ENCODE measurements at places on chromosomes 1 and 21.

DNA sequence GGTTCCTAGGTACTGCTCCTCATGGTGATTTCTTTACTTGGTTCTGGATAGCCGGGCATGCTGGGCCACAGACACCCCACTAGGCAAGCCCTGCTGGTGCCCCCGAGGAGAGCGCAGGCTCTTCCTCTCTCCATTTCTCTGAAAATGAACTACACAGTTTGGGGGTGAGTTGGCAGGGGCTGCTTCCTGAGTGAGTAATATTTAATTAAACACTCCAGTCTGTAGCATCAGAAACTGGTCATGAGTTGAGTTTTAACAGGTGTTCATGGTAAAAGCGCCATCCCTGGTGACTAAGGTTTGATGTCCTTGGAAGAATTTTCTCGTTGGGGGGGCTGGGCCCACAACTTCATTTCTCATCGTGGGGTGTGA lies 1.7 kb downstream of the SPSB1 start:
- peak; percentile 89 for DNase-seq

DNA sequence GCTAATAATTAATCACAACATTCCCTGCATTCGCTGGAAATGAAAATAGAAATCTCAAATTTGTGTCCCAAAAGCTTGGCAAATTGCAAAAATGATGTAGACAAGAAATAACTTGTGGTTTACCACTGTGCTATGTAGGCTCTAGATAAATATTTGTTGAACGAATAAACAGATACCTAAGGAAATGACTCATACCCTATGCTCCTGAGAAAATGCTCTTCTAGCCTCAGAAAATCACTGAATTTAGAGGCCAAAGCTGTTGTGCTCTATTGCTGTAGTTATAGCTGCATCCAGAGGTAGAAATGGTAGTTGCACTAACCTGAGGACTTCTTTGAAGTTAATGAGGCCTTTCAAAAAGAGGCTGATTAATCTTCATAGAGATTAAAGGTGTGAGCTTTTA lies 142.0 kb upstream of the ZNHIT6 start:
- peak; percentile 79 for DNase-seq

GRCh38 chr1:66729119-66729518 lies 23.1 kb upstream of the DYNLT5 start:
- DNase-seq: peak; percentile 43

DNA sequence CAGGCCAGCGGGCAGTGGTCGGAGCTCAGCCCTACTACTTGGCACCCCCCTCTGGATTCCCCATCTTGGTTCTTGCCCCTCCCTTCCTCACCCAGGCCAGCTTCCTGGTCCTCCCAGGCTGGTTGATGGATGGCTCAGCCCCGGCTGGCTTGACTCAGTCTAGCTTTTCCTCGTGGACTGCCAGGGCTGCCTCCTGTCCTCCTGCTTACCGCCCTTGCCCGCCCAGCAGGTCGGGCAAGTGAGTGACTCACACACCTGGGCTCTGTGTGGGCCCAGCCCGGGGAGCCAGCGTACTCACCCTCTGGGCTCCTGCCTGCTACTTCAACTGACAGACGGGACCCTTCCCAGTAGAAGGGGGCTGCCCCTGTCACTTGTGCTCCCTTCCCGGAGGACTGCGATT lies 19.5 kb upstream of the ARHGEF10L start:
- peak; percentile 90 for DNase-seq

GRCh38 chr1:225554216-225554812 lies 98.6 kb downstream of the ENAH start:
- DNase-seq: no peak
